ENCODE measurements at places on chromosomes 3 and 15.

DNA sequence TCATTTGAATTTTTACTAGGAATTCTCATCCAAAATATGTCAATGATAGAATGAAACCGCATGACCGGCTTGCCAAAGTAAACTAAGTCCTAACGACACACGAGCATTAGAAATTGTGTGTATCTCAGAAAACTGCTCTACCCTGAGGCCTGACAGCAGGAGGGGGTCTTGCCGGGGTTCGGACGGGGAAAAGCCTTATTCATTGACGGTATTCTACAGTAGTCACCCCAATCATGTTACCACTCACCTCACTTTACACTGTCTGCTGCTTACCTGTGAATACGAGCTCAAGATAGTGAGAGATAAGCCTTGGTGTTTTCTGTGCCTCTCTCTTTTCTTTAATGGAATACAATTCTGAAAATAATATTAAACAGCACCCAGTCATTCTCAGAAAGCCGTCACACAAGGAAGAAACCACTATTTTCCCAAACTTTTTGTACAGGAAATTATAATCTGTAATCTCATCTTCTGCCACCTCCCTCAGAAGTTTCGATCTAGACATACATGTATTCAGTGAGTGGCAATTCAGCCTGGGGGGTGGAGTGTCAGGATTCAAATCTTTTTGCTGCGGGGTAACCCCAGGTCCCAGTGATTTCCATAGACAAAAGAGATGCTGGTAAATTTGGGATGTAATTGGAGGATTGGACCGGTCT is 492 bp upstream of the FAM43A start:
- no peak for DNase-seq

- no peak for DNase-seq
Observed at GRCh38 chr3:44184319-44184953, 57.2 kb upstream of the TOPAZ1 start.

DNA sequence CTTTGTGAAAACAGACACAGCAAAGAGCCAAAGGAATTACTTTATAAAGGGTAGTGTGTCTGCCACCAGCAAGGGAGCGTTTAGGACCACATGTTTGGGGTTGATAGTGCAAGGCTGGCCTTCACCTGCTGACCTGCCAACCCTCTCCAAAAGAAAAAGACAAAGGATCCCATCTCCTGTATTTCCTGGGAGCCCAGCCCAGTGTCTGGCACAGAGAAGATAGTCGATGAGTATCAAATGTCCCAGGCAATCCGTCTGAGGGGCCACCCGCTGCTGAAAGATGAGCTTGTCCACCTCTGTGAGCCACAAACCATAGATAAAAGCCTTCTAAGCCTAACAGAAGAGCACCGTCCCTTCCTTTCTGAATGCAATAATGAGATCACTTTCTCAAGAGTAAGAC is 154.8 kb upstream of the CTNNB1 start:
- DNase-seq: no peak

DNA sequence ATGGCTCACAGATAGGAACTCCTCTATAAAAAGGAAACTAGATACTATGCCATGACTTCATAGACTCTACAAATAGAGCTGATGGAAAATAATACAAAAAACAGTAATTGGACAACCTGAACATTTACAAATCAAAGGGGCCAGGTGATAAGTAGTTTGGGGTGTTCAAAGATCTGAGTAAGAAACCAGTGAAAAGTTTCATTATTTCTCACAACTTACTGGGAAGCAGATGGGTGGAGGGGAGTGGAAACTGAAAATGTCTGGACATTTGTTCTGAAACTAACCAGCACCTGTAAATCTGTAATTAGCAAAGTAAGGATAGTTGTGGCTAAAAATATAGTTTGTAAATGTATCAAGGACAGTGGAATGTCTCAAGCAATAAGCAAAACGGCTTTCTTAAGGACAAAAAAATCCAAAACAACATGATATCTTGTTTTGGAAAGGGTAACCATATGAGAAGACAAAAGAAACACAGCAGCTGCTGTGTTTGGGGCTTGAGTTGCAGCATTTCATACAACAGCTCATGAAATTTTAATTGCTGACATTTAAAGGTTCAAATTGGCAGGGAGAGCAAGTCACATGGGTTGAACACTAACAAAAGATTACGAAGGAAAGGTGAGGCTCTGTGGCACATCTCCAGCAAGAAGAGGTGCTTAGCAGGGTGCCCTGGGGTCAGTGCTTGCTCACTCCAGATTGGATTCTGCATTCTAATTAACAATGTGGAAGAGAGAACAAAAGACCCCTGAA is 26.8 kb upstream of the THBS1 start:
- no peak for DNase-seq

GRCh38 chr3:61908382-61908781 is 347.0 kb downstream of the PTPRG start:
- no peak for DNase-seq

- no peak for DNase-seq
Observed at GRCh38 chr3:127483902-127484591, 106.5 kb downstream of the TPRA1 start.

DNA sequence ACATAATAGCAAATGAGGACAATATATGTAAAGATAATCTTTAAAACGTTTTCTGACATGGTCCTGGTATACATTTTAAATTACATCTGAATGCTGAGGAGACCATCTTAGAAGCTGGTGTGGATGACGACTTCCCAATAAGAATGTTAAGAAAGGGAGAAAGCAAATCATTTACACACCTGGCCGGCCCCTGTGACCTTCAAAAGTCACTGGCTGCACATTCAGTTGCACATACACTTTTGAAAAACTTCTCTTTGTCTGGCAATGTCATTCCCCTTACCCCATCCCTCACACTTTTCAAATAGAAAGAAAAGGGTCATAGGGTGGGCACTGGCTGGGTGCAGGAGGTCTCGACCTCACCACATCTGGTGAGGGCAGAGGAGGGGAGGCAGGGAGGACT is 391.0 kb downstream of the MECOM start:
- no peak for DNase-seq

DNA sequence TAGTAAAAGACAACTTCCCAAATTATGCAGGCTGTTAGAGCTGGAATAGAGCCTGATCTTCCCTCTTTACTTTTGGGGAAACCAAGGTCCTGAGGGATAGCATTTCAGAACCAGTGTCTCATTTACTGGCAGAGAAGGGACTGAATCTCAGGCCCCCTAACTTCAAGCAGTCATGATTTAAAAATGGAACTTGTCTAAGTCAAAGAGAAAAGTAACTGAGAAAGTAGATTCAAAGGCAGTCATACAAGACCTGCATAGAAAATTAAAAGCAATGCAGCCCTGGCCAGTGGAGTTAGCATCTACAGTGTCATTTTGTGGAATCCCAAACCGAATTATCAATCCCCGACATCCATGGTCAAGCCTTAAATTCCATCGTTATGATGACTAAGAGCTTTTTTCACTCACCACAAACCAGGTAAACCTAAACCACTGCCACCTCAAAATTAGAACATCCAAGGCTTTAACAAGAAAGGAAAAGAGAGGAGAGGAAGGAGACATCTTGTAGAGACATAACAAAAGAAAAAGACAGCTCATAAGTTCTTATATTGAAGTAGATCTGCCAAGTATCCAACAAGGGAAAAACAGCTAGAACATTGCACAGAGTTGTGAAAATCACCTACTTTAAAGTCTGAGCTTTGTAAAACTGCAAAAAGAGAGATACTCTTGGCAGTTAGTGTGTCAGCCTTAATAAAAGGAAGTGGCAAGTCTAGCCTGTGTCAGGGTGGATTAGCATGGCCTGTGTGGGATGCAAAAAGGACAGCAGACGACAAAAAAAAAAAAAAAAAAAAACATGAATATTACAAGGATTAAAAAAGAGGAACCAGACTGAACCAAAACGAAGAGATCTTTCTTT is 54.1 kb upstream of the CCR2 start:
- DNase-seq: no peak

GRCh38 chr3:125194849-125195601 is 17.5 kb downstream of the SLC12A8 start:
- no peak for DNase-seq

DNA sequence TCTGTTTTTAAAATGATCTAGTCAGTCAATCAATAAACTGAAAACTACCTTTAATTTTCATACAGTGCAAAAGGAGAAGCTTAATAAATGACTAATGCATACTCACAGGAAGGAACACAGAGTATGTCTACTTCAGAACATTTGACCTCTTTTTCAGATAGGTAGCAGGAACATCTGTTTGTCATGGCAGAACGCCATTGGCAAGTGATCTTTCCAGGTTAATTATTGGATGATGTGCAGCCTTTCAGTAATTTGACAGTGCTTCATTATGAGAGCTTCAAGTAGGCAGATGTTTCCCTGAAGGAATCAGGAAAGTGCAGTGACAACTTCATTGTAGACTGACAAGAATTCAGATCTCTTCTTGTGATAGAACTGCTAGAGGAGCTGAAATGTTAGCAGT is 325.0 kb downstream of the OTOL1 start:
- no peak for DNase-seq

- DNase-seq: no peak
Observed at GRCh38 chr3:101095693-101096430, 102.6 kb upstream of the ABI3BP start.

DNA sequence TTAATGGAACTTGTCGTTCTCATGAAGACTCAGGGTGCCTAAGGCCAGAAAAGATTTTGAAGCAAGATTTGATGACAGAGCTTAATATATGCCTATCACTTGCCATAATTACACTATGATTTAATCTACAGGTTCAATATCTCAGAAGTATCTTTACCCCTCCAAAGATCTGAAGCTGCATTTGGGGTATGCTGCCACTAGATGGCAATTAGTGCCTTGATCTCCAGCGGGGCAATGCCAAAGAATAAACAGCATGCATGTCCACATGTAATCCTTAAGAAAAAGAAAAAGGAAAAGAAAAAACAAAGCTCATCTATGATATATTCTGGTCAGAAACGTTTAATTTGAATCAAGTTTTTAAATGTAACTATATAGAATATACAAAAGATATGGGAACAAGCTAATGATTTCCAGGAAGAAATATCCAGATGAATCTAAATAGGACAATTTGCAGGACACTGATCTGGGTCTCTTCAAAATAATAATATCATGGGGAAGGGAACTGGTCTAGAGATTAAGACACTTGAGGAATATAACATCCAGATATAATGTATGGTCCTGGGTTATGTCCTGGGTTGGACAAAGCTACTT is 55.0 kb upstream of the SOX14 start:
- DNase-seq: no peak

DNA sequence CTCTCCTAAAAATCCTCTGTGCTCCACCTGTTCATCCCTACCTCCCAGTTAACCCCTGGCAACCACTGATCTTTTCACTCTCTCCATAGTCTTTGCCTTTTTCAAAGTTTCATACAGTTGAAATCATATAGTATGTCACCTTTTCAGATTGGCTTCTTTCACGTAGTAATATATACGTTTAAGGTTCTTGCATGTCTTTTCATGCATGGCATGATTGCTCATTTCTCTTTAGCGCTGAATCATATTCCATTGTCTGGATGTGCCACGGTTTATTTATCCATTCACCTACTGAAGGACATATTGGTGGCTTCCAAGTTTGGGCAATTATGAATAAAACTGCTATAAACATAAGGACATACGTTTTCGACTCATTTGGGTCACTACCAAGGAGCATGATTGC is 28.7 kb downstream of the GLCE start:
- DNase-seq: no peak

DNA sequence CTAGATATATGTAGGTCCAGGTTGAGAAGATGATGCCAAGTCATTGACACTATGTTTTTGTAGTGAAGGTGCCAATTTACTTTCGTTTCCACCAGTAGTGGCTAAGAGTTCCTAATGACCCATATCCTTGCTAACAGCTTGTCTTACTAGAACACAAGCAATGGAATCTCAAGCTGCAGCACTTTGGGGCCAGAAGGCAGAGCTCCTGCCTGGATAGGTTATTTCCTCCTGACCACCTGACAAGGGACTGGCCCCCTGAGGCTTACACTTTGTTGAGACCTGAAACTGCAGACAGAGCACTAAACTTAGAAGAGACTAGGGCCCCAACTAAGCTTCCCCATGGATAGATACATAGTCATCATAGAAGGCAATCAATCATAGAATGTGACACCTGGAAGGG is 11.7 kb downstream of the ONECUT1 start:
- no peak for DNase-seq

DNA sequence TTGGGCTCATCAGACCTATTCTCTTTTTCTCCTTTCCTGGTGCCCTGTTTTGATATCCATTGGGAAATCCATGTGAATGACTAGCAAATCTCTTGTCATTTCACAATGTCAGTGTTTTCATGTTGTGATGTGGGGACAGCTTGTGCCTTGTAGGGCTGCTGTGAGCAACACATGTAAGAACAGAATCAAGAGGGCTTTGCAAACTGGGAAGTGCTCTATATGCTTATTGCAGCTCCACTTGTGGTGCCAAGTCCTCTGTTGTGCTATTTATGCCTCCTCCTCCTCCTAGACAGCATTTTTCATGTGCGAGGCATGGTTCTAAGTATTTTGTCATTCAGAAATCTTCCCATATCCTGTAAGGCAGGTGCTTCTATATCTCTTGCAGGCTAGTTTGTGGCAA is 56.4 kb downstream of the ZNF621 start:
- no peak for DNase-seq

DNA sequence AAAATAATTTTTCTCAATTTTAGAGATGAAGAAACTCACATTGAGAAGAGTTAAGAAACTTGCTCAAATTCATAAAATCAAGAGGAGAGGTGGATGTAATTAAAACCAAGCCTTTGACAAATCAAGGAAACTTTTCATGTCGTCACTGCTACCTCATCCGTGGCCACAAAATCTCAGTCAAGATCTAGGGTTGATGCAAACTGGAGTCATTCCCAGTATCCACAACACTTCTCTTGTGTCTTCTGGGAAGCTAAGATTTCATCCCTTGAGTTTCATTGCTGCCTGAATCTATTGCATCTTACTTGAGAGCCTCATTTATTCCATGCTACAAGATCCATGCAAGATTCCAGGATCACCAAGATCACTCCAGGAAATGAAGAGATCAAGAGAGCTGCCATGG is 5.4 kb upstream of the FBN1 start:
- DNase-seq: no peak

DNA sequence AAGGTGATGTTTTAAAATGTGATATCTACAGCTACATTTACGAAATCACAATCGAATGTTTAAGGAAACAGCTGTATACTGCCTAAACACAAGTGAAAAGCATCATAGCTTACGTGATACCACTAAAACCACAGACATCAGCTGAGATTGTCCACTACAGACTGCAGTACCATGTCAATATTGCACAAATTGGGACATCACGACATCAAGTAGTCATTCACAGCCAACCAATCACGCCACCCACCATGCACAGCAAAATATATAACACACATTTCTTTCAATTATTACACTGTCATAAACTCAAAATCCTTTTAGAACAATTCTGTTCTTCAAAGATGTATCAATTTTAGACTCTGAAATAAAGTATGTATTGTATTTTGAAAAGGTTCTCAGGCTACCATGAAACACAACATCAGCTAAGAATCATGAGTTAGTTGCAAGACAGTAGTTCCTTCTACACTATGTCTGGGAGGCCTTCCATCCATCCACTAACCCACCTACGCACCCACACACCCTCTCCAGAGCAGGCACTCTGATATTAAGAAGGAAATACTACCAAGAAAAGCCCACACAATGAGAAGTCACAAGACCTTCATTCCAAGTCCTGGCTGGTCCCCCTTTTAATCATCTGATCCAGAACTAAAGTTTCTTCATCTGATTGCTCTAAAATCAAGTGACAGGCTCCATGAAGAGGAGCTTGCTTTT is 3.1 kb downstream of the DMXL2 start:
- no peak for DNase-seq

- DNase-seq: no peak
Observed at GRCh38 chr3:78830470-78830869, 937.3 kb downstream of the ROBO1 start.

Measured in endothelial cell of umbilical vein (primary cell).